Cardiac septum (tissue), 1 donor: ENCODE measurements at places on chromosomes 2 and 18. TPM values are rescaled to one million over a fixed set of nuclear protein-coding genes. Genes with fewer than 3 reads are reported as not detected.

Gene ARHGAP25
- 5.2 TPM for total RNA-seq

Gene RIT2
- not detected for total RNA-seq

Gene ERFE
- total RNA-seq = 0.62 TPM

Gene SCN2A
- 0.13 TPM for total RNA-seq

Gene GPR55
- total RNA-seq = not detected

Gene SKOR2
- total RNA-seq = not detected
